Activated CD4-positive, alpha-beta T cell treated with anti-CD3 and anti-CD28 coated beads, Interleukin-2, amount 50 U/mL, for 4 hours (primary cell): ENCODE measurements at places on chromosomes 2 and 18.
A peak's percentile ranks its signal among the peaks of the same experiment; 100 is the strongest.

- DNase-seq, result no peak
Measured at GRCh38 chr2:1757567-1757966, 13.3 kb upstream of the PXDN start.

GRCh38 chr2:71693286-71694270, 240.2 kb downstream of the DYSF start:
- DNase-seq, result no peak

GRCh38 chr2:228860601-228861285, 410.3 kb downstream of the PID1 start:
- DNase-seq, result no peak

DNA sequence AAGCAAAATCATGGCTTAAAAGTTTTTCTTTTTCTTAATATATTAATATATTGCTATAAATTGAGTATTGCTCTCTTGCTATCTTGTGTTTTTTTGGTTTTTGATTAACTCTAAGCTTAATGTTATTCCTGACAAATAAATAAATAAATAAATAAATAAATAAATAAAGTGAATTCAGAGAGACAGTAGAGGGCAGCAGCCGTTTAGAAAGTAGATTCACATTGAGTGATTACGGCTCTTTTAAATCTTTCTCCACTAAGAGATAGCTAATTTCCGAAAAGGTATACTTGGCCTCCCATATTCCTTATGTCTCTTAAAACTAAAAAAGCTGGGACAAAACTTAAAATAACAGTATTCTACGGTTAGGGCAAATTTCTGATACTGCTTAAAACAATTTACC, 34.3 kb downstream of the MSH2 start:
- no peak for DNase-seq

GRCh38 chr18:68676913-68677312, 38.0 kb downstream of the TMX3 start:
- DNase-seq, result no peak

- DNase-seq, result no peak
Measured at GRCh38 chr18:46302528-46303485, 198.6 kb downstream of the HAUS1 start.

- DNase-seq, result no peak
Measured at GRCh38 chr2:150232321-150232720, 255.1 kb downstream of the RND3 start.

DNA sequence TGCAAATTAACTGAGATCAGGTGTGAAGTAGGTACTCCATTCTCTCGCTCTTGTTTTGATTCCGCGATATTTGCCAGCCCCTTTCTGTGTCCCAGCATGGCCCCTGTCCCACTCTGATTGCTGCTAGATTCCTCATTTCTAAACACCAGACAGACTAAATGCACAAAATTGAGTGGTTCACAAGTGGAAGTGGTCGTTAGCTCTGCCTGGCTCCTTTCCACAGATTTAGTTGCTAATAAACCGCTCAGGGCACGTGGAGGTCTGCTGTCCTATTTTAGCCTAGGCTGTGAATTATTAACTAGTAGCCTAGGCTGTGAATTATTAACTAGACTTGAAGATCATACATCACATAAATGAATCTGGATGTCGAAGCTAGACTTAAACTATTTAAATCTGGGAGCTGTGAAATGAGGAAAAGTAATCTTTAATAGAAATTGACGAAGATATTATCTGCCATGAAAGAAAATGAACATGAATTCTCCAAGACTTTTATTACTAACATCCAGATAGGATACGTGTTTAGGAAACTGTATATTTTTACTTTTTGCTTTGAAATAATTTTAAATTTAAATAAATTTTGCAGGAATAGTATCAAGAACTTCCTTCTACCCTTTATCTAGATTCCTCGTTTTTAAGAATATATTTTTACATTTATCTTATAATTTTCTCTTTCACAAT, 3.7 kb downstream of the IL1RL2 start:
- DNase-seq, result no peak

GRCh38 chr2:120653046-120653445, 82.6 kb upstream of the GLI2 start:
- DNase-seq, result no peak

DNA sequence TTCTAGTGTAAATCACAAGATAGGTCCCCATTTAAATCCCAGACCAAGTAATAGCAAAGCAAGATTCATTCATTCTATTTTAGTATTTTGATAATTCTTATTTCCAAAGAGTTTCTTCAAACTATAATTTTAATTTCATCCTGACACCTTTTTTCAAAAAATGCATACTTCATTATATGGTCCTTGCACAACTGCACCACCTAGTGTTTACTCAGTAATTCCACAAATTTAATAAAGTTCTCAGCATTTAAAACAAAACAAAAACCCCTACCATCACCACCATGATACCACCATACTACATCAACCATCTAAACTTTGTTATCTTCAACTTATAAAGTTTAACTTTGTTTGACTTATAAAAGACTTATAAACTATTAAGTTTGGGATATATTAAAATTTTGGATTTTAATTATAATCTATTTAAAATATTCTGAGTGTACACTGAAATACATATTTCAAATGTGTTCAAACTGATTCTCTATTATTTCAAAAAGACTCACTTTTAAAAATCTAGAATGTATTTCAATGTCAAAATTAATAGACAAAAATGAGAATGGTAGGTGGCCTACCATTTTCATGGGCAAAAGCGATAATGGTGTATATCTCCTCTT, 44.2 kb downstream of the WDPCP start:
- no peak for DNase-seq

DNA sequence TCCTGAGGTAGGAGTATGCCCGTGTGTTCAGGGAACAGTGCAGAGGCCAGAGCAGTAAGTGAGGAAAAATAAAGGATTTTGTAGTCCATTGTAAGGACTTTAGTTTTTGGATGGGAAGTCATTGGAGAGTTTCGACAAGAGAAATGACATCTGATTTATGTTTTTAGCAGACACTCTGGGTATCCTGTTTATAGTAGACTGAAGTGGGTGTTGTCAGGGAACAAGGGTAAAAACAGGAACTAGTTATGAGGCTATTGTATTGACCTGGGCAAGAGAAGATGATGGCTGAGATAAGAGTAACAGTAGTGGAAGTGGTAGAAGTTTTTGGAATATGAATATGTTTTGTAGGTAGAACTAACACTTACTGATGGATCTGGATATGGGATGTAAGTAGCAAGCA, 59.8 kb downstream of the GTF2A1L start:
- no peak for DNase-seq

GRCh38 chr2:128513116-128513960, 194.7 kb upstream of the HS6ST1 start:
- no peak for DNase-seq

- DNase-seq, result no peak
Measured at GRCh38 chr2:200360364-200360763, 53.9 kb downstream of the SPATS2L start.

DNA sequence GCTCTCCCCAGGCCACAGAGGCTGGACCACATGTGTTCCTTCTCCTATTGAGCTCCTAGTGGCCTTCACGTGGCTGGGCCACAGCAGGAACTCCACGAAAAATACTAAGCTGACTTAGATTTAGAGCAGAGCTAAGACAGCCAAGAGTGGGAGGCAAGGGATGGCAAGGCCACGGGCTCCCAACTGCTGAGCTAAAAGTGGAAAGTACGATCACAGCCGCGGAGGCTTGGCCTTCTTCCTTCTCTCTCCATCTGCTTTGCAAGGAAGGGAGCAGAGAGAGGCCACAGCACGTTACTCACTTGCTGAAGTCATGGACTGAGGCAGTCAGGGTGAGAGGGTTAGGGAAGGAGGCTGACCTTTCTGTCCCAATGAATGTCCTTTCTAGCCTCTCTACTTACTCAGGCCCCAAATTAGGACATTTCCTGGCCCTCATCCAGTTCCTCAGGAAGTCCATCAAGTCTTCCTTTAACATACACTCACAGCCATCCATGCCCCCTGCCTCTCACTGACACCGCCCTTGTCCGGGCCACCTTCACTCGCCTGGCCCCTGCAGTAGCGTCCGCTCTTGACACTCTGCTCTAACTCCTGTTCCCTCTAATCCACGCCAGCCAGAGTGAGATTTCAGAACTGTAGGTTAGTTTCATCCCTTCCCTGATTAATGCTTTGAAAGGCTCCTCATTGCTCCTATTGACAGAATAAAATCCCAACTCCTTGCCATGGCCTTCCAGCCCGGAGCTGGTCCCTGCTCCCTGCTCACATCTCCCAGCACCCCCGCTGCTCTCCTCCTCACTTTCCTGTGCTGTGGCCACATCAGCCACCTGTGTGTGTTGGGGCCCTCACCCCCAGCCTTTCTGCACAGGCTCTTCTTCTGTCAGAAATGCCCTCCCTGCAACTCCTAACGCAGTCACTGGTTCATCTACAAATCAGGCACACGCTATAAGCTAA, 204.2 kb downstream of the CYP26B1 start:
- no peak for DNase-seq

DNA sequence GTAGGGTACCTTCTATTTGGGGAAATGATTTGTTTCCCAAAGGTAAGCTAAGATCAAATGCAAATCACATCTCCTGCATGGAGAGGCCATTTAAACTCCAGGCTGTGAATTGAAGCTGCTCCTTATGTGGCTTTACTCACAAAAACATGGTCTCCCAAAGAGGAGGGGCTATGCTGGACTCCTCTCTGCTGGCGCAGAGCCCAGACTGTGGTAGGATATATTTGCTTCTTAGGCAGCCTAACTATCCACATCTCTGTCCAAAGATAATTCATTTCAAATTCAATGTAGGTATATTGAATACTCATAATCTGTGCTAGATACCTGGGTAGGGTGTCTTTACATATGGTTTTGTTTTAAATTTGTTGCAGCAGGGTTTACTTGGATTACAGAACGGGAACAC, 358.5 kb downstream of the ALK start:
- DNase-seq, result no peak

GRCh38 chr18:68778280-68778886, 19.5 kb upstream of the CCDC102B start:
- no peak for DNase-seq

DNA sequence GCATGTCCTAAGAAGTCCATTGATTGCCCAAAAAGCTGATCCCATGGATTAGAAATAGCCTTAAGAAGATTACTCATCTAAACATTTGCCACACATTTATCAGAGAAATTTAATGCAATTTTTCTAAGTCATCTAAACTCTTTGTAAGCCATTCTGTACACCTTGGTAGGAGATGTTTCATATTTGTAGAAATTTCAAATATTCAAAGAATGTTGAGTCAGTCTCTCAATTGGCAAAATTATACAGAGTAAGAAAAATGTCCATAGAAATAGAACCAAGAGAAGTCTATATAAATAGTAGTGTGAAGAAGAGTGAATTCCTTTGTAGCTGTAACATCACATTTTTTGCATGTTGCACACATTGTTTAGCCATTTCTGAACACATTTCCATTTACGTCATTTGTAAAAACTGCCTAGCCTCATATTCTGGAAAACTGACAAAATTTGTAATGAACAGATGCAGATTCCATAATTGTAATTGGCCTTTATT, 128.6 kb downstream of the MSTN start:
- no peak for DNase-seq

DNA sequence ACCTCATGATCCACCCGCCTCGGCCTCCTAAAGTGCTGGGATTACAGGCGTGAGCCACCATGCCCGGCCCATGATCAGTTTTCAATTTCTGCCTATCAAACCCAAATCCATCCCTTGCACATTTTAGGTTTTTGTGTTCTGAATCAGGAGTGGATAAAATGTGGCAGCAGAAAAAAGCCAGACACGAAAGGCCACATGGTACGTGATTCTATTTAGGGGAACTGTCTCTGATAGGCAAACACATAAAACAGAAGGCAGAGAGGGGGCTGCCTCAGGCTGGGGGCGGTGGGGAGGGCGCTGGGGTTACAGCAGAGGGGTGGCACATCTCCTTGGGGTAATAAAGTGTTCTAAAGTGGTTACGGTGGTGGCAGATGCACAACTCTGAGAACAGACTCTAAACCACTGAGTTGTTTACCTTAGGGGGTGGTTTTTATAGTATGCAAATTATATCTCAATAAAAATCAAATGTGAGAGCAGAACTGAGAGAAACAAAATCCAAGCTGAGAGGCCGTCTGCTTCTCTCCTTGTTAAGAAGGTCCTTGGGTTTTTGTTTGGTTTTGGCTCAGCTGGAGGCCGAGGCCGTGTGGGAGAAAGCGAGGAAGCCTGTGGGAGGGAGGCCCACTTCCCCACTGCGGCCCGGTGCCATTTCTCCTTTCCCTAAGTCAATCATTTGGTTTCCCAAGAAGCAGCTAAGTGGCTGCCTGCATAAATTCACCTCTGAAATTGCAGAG, 78.0 kb downstream of the SOWAHC start:
- no peak for DNase-seq

GRCh38 chr2:88003074-88003755, 13.1 kb downstream of the RNU2-63P start:
- DNase-seq, result no peak

DNA sequence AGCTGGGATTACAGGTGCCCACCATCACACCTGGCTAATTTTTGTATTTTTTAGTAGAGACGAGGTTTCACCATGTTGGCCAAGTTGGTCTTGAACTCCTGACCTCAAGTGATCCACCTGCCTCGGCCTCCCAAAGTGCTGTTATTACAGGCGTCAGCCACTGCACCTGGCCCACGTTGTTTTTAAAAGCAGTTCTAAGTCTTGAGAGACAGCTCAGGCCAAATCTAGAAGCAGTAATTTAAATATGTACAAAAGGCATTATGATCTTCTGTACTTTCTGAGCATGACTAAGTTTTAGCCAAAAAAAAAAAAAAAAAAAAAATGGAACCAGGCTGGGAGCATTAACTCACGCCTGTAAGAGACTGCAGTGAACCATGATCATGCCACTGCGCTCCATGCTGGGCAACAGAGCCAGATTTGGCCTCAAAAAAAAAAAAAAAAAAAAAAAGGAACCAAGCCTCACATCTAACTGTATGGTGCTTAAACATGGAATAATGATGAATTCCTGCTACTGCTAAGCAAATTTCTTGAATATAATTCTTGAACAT, 4.0 kb downstream of the ABHD3 start:
- no peak for DNase-seq

GRCh38 chr2:88590998-88591613, 36.2 kb downstream of the EIF2AK3 start:
- peak; percentile 12 for DNase-seq

GRCh38 chr2:17083902-17084301, 418.3 kb upstream of the CYRIA start:
- no peak for DNase-seq

GRCh38 chr2:44192646-44193045, 24.0 kb downstream of the PPM1B start:
- DNase-seq, result no peak

DNA sequence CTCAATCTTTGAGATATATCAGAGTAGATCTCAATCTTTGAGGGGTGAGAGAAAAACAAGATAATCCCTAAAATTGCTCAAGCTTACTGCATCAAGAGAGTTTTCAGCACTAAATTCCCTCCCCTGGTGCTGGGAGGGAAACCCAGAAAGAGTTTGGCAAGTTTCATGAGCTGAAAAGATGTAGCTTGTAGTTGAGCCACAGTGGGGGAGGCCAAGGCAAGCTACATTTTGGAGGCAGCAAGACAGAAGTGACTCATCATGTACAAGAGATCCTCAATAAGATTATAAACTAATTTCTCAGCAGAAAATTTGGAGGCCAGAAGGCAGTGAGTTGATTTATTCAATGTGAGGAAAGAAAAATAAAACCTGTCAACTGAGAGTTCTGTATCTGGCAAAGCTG, 308.2 kb downstream of the PIEZO2 start:
- no peak for DNase-seq
